ENCODE measurements at places on chromosomes 12 and 14. TPM values are rescaled to one million over a fixed set of nuclear protein-coding genes. Genes with fewer than 3 reads are reported as not detected.

- DNase-seq, result peak; percentile 21
Observed at GRCh38 chr12:9673404-9674225, 4.1 kb downstream of the CLEC2D start.

DNA sequence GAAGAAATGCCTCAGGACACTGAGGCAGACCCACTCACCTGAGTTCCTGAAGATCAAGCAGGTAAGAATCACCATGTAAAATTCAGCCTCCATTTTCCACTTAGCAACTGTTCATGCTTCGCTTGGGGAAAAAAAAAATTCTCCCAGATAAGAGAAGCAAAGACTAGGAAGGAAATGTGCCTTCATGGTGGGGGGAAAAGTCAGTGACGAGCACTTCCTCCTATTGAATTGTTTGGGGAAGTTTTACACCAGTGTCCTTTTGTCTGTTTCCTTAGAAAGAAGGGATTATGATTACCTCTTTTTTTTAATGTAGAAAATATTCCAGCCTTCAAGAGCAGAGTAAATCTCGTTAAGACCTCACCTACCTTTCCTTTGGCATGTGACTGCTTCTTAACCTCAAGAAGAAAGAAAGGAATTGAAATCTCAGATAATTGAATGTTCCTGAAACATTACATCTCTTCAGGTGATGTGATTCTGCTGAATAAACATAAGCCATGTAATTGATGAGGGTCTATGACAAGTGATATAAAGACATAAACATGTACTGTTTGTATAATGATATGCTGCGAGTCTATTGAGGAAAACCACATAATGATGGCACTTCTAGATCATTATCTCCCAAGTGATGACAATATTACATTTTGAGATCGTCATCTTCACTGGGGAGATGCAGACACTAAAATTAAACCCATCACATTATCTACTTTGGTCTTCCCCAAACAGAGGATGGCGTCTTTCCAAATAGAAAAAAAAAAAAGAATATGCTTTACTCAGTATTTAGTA, at the start of gene PTPRB:
Gene PTPRB (minus strand): TSS at position 127 of the 783 bp plus-strand sequence. CDS start 34 bp downstream, at position 93.
- DNase-seq, result peak; percentile 60

GRCh38 chr14:66237741-66238140, 248.4 kb upstream of the CCDC196 start:
- no peak for DNase-seq

GRCh38 chr14:58915646-58916045, 272.8 kb upstream of the DAAM1 start:
- no peak for DNase-seq

GRCh38 chr12:70080566-70080965, 162.7 kb upstream of the CNOT2 start:
- peak; percentile 50 for DNase-seq

DNA sequence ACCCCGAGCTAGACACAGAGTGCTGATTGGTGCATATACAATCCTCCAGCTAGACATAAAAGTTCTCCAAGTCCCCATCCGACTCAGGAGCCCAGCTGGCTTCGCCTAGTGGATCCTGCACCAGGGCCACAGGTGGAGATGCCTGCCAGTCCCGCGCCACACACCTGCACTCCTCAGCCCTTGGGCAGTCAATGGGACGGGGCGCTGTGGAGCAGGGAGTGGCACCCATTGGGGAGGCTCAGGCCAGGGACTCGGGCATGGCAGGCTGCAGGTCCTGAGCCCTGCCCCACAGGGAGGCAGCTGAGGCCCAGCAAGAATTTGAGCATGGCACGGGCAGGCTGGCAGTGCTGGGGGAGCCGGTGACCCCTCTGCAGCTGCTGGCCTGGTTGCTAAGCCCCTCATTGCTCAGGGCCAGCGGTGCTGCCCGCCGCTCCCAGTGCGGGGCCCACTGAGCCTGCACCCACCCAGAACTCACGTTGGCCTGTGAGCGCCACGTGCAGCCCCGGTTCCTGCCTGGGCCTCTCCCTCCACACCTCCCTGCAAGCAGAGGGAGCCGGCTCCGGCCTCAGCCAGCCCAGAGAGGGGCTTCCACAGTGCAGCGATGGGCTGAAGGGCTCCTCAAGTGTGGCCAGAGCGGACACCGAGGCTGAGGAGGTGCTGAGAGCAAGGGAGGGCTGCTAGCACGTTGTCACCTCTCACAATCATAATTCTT, 136.7 kb downstream of the PAWR start:
- no peak for DNase-seq

DNA sequence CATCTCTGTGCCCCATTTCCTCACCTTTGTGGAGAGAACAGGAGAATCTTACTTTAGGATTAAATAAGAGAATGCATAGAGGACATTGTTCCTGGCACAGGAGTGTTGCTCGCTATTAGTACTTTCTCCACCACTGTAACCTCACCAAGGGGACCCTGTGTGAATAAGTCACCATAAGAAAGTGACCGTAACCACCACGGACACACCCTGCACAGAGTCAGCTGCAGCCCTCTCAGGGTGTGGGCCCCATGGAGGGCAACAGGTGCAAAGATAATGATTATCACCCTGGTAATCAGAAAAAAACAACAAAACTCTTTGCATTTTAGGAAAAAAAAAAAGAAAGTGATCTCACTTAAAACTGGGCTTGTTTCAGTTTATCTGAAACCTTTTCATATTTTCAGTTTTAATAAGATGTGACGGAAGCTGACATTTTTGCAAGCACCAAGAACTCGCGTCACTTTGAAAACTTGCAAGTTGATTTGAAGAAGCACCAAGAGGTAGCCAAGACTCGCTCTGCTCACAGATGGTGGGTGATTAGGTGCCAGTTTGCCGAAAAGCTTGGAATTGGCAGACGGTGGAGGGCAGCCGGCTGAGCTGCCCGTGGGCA, 87.0 kb upstream of the VRK1 start:
- DNase-seq, result no peak

DNA sequence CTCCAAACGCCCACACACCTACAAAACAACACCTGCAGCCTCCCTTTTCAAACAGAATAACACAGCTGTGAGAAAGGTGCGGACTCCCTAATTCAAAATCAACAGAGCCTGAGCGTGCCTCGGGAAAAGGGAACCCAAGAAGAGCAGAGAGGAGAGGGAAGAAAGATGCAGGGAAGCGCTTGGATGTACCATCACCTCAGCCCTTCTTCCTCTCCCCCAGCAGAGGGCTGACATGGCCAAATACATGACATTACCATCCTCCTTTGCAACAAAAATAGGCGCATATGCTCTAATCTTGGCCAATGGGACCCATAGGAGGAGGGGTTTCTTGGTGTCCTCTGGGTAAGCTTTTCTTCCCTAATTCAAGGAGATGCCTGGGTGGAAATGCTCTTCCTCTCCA, 78.0 kb downstream of the CPSF2 start:
- no peak for DNase-seq

- peak; percentile 16 for DNase-seq
Observed at GRCh38 chr12:51098611-51099010, 15.2 kb upstream of the CSRNP2 start.

DNA sequence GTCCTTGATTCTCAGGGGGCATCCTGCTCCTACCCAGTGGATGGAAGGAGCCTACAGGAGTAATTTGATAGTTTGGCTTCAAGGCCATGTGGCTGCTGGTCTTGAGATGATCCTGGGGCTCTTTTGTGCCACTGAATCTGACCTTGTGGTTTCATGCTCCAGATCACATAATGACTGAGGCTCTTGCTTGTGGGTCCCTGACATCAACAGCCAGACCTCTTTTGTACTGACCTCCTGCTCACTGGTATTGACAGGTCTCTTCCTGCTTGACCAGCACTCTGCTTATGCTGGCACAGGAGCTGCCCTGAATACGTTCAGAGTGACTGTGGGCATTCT, 23.2 kb upstream of the JPH4 start:
- DNase-seq, result no peak

- DNase-seq, result no peak
Observed at GRCh38 chr14:75435473-75435872, 7.7 kb downstream of the JDP2 start.

GRCh38 chr14:88872976-88873375, 48.5 kb downstream of the TTC8 start:
- no peak for DNase-seq

GRCh38 chr14:25570483-25570882, 520.5 kb upstream of the STXBP6 start:
- DNase-seq, result no peak

GRCh38 chr14:28761438-28762291, 4.9 kb upstream of the FOXG1 start:
- no peak for DNase-seq

GRCh38 chr12:106994579-106995220, 7.8 kb upstream of the MTERF2 start:
- no peak for DNase-seq

- no peak for DNase-seq
Observed at GRCh38 chr14:73232984-73233383, 4.3 kb upstream of the PAPLN start.

GRCh38 chr14:71267007-71267513, 359.8 kb downstream of the PCNX1 start:
- no peak for DNase-seq

GRCh38 chr12:73072214-73072613, 800.0 kb downstream of the TRHDE start:
- no peak for DNase-seq

DNA sequence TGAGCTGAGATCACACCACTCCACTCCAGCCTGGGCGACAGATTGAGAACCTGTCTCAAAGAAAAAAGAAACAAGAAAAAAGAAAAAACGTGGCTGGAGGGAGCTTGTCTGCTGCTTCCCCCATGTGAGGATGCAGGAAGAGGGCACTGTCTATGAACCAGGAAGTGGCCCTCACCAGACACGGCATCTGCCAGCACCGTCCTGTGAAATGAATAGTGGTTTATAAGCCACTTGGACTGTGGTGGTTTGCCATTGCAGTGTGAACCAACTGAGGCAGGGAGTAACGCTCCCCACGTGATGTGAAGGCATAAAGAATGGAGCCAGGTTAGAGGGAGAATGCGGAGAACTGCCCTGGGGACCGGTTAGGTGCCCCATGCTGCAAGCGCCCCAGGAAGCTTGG, 4.5 kb upstream of the BRF1 start:
- DNase-seq, result no peak

- DNase-seq, result no peak
Observed at GRCh38 chr14:85594217-85594616, 64.3 kb downstream of the FLRT2 start.

The TEX22 gene
- 0.30 TPM for polyA plus RNA-seq

The OR4E2 gene
- not detected for polyA plus RNA-seq

The HECTD1 gene
- 112 TPM for polyA plus RNA-seq

The NTN4 gene
- 34.8 TPM for polyA plus RNA-seq

The CTSG gene
- 1.9 TPM for polyA plus RNA-seq

The SYNE3 gene
- 11.2 TPM for polyA plus RNA-seq

The AQP2 gene
- not detected for polyA plus RNA-seq

The ABCC9 gene
- 61.1 TPM for polyA plus RNA-seq
